ENCODE measurements at places on chromosomes 6 and 20. TPM values are rescaled to one million over a fixed set of nuclear protein-coding genes. Genes with fewer than 3 reads are reported as not detected.

DNA sequence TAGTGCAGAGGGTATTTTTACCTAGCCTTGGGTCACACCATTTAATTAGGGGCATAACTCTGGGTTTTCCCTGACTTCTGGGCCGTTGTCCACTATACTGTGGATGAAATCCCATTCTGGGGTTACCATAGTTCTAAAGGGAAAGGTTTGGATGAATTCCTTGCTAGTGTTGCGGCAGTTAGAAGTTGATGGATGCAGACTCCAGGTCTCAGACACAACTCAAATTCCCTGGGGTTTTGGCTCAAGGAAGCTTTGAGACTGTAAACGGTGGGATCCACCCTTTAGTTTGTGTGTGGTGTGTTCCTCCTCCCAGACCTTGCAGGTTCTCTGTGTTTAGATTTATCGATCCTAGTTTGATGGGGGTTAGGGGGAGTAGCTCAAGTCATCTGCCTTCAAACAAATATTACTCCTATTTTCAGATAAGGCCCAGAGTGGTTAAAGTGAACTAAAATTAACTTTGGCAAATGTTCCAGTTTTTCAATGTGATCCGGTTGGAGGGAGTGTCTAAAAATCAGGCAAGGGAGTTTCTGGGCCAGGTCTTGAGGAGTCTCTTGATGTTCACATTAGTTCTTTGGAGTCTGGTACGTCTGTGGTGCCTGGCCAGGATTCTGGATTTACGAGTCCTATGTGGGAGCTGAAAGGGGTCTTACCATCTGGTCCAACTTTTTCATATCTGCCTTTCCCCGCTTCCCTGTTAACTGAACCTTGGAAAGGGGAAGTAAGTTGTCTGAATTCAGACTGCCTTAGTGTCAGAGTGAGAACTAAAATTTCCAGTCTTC, 1.5 kb downstream of the RALY start:
- peaks cover 5% of the 10 kb centered on the region for H3K36me3 ChIP-seq
- DNase-seq = no peak
- peak overlapping the region; percentile 96 for H3K27ac ChIP-seq
- H3K27me3 ChIP-seq = no peaks in the 10 kb centered on the region
- peak overlapping the region; percentile 88 for H3K4me3 ChIP-seq

DNA sequence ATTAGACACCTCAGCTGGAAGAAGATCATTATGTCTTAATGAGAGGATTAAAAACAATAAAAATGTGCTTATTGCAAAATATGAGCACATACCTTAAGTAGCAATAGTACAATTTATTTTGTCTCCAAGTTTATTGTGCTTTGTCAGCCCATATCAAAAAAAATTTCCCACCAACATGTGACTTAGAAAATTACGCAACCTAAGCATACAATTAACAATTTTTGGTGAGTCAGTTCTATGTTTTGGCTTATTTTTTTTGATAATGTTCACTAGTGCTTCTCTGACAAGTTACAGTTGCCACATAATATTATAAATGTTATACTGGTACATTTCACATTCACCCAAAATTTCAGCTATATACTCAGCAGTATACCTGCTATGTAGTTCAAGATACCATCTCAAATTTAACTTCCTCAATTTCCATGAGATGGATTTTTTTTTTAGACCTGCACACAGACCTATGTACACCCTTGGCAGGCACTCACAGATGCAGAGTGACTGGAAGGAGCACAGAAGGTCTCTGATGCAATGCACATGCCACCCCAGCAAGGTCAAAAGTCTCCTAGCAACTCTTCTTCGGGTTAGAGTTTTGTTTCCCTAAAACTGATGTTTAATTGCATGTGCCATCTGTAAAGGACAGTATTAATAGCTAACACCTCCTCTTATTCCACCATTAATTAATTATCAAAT, 112.4 kb downstream of the PRKN start:
- no peaks in the 10 kb centered on the region for H3K4me1 ChIP-seq
- no peaks in the 10 kb centered on the region for H3K36me3 ChIP-seq
- no peaks in the 10 kb centered on the region for H3K27me3 ChIP-seq
- H3K27ac ChIP-seq = no peak overlapping the region

- H3K27ac ChIP-seq = no peak overlapping the region
- H3K4me3 ChIP-seq = no peak overlapping the region
- H3K27me3 ChIP-seq = no peaks in the 10 kb centered on the region
Observed at GRCh38 chr20:32639284-32639683, 34.5 kb downstream of the C20orf203 start.

GRCh38 chr20:5416086-5416485, 99.3 kb upstream of the PROKR2 start:
- H3K4me3 ChIP-seq = no peak overlapping the region
- DNase-seq = no peak
- peaks cover 5% of the 10 kb centered on the region for H3K27me3 ChIP-seq
- H3K36me3 ChIP-seq = no peaks in the 10 kb centered on the region
- no peaks in the 10 kb centered on the region for H3K4me1 ChIP-seq

- H3K27ac ChIP-seq = no peak overlapping the region
- no peaks in the 10 kb centered on the region for H3K36me3 ChIP-seq
- no peak for DNase-seq
- no peak overlapping the region for H3K4me3 ChIP-seq
- H3K4me1 ChIP-seq = no peaks in the 10 kb centered on the region
- H3K27me3 ChIP-seq = no peaks in the 10 kb centered on the region
Observed at GRCh38 chr6:125477156-125477555, 175.4 kb upstream of the HDDC2 start.

GRCh38 chr6:104585646-104586045, 274.1 kb downstream of the HACE1 start:
- no peak for DNase-seq
- H3K27me3 ChIP-seq = no peaks in the 10 kb centered on the region
- H3K4me3 ChIP-seq = no peak overlapping the region
- no peaks in the 10 kb centered on the region for H3K36me3 ChIP-seq
- no peak overlapping the region for H3K27ac ChIP-seq

DNA sequence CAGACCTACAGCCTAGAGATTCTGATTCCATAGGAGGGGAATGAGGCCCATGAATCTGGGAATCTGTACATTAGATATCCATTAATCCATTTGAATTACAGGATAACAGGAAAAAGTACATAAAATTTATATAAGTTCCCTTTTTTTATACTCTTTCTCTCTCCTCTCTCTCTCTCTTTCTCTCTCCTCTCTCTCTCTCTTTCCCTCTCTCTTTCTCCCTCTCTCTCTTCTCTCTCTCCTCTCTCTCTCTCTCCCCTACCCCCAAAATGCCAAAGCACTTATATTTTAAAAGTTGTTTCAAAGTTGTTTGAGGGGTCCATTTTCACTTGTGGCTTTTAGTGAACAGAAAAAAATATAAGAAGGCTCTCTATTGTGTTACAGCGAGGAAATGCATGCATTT, 15.1 kb downstream of the TSHZ2 start:
- H3K4me1 ChIP-seq = no peaks in the 10 kb centered on the region
- DNase-seq = no peak
- H3K36me3 ChIP-seq = no peaks in the 10 kb centered on the region

DNA sequence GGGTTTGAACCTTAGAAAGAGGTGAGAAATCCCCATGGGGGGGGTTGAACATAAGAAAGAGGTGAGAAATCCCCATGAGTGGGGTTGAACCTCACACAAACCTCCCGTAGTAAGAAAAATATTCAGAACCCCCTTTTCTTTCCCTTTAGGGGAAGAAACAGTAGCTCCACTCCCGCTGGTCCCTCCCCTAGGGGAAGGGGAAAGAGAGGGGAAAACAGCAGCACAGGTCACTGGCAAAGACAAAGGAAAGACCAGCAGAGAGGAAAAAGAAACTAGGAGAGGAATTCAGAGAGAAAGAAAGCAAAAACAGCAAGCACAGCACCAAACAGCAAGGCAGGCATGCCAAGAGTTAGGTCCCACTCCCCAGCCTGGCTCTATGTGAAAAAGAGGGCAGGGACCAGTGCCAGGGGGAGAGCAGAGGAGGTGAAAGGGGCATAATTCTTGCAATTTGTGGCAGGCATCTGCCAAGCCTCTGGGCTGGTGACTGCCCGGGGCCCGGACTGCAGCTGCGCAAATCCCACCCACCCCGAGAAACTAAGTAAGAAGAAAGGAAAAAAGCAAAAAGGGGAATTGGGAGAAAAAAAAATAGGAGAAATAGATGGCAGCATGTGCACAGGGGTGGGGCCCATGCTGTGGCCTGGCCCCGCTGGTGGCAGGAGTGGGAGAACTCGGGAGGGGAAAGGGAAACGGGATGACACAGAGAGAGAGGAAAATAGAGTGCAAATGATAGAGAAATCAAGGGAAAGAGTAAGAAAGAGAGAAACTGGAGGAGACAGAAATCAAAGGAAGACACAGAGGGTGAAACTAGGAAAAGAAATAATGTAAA, 15.1 kb upstream of the GOPC start:
- H3K27ac ChIP-seq = no peak overlapping the region
- no peak overlapping the region for H3K4me3 ChIP-seq
- H3K36me3 ChIP-seq = no peaks in the 10 kb centered on the region
- no peak for DNase-seq

Gene CRISP2
- total RNA-seq = not detected

Gene SSTR4
- not detected for total RNA-seq

Gene SLC4A11
- total RNA-seq = 144 TPM

Gene LAMA2
- total RNA-seq = 0.28 TPM
